ENCODE measurements at places on chromosomes 16 and 17.

DNA sequence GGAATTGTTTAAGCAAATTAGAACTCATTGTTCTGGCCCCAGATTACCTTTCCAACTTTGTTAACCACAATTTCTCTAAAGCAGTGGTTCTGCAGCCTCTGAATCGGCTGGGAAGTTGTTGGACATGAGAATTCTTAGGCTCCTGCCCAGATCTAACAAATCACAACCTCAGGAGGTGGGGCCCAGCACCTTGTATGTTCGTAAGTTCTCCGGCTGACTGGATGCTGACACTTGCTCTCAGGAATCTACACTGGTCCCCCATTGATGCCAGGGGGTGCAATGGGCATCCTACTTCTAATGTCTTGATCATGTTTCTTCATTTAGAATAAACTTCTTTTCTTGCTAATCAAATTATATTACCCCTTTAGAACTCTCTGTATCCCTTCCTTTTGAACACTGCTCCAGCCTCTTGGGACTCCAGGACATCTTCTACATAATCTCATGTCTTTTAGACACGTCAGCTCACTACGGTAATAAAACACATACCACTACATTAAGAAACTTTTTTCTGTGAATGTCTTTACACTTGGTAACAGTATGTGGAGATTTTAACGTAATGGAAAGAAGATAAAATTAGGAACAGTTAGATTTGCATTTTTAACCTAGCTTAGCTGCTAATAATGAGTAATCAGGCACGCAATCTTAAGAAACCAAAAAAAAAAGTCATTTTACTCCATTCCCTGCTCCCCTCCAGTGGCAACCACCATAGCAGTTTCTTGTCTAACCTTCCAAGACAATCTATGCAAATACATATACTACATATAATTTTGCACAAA, 143.2 kb downstream of the ITFG1 start:
- DNase-seq = no peak

- DNase-seq = no peak
Observed at GRCh38 chr16:3071655-3072054, 6.2 kb downstream of the IL32 start.

GRCh38 chr17:13638855-13639458, 37.2 kb upstream of the HS3ST3A1 start:
- DNase-seq = no peak

DNA sequence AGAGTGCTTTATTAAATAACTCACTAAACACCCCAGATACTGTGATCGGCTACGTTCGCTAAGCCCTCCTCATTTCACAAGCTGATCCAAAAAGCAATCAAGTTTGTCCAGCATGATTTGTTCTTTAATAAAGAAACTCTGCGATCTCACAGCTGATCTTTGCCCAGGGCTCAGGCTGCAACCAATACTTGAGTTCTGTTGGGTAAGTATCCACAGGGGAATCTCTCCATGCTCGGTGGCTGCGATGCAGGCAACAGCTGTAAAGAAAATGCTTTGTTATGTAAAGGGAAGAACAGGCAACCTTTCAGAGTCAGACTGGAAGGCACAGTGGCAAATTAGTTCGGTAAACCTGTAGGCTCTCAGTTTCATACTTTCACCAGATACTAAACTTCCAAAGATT, 67.5 kb downstream of the SHISA6 start:
- no peak for DNase-seq

DNA sequence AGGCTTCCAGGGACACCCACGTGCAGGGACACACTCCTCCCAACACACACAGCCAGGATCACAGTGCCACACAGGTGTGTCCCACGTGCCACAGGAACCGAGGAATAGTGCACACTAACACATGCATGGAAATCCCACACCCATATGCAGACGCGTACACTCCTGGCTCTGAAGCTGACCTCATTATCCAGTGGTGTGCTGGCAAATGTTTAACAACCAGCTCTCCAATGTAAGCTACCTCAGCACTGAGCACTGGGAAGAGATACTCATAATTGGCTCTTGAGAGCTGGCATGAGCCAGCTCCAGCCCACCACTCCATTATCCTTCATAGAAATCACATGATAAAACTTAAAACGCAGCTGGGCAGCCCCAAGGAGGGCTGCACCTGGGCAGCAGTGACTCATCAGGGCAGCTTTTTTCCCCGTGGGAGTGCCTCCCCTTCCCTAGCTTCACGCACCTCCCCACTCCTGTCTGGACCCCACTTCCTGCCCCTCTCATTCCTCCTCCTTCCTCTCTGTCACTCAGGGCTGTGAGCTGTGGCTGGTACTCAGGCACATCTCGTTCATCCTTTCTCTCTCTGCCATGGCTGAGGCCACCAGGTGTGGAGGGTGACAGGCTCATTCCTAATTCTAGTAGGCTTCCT, 14.9 kb upstream of the TBX21 start:
- no peak for DNase-seq

GRCh38 chr17:8420041-8420934, 15.4 kb upstream of the NDEL1 start:
- no peak for DNase-seq

DNA sequence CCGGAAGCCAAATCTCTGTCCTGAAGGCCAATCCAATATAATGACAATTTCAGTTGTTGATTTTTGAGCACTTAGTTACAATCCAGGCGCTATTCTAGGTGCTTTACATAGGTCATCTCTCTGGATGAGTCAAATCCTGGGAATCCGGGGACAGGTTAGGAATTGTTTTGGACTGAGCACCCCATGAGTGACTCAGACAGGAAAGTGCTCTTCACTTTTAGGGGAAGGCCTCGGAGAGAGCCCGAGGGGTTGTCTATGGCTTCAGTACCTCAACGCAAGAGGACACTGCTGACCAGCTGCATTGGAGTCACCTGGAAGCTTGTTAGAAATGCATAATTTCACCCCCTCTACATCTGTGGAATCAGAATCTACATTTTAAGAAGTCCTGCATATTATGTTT, 108.8 kb downstream of the IRX5 start:
- DNase-seq = no peak

DNA sequence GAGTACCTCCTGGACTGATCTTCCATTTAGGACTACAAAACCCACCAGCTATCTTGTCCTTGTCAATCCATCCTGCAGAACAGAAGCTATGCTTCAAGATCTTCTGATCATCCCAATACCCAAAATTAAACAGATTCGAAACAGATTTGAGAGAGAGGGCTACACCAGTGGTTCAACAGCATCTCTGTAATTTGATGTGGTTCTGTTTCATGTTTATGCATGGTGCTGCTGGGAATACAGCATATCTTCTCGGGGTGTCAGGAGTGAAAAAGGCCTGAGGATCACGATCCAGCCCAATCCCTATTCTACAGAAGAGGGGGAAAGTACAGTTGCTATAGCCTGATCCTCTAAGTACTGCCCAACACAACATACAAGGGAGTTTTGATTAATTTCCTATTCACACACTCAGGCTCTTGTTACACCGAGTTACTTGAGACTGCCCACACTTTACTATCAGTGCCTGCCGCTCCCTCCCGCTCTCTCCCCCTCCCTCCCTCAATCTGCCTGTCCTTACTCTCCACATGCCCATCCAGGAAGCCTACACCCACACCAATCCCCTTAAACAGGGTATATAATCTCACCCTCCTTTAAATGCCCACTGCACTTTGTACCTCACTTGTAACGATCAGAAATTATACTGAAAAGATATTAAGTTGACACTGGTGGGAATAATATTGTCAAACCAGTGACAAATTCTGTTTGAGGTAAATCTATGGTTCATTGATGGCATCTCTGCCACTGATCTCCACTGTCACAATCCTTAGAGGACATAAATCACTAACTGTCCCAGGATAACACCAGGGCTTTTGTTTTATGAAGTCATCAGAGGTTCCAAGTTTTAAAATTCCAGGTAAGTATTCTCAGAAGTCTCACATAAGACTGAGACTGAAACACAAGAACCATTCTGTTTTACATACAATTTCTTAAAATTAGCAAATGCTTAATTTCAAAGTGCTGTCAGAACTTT, 89.3 kb upstream of the PLEKHM1 start:
- no peak for DNase-seq

All from NCI-H446 treated with DMSO at 0.1 percent for 48 hours (cell line).